ENCODE measurements at places on chromosomes 2 and 18.

DNA sequence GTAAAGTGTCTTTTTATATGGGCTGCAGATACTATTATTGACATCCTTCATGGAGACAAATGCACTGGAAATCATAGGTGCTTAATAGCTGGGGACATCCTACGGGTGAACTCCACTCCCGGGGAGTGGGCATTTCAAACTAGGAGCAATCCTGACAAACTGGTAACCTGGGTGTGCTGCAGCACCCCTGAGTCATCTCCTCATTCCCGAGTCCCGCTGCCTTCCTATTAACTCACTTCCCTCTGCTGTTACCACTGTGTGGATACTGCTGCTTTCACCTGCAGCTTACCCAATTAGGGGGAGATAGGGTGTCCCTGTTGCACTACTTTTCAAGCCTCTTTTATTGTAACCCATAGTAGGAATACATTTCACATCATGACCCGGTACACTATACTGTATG is 134.2 kb downstream of the RAPGEF4 start:
- DNase-seq = peak; percentile 60

- DNase-seq = peak; percentile 74
These were observed 106.2 kb upstream of the DLX2 start for GRCh38 chr2:172208791-172209325.

- DNase-seq = no peak
These were observed 69.6 kb upstream of the RMDN2 start for GRCh38 chr2:37855283-37856041.

DNA sequence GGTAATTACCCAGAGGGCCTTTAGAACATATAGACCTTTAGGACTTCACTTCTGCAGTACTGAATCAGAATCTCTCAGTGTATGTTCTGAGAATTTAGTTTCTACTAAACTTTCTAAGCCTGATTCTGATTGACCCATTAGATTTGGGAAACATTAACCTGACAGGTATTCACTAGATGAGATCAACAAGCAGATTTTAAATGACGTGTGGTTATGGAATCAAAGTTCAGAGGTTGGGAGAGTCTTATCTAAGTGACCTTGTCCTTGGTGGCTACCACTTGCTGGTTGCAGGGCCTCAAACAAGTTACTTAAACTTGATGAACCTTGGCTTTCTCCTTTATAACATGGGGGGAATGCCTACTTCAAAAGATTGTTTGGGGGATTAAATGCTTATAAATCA is 198.7 kb downstream of the PDE11A start:
- DNase-seq = no peak

GRCh38 chr18:70377857-70378701 is 89.2 kb downstream of the SOCS6 start:
- no peak for DNase-seq

All from PC-3 (cell line).